ENCODE measurements at places on chromosomes 11 and 22.

- no peak for DNase-seq
These were observed 364.3 kb downstream of the SHANK2 start for GRCh38 chr11:70888061-70888460.

- DNase-seq, result no peak
These were observed 81.7 kb downstream of the PRCP start for GRCh38 chr11:82818409-82819043.

DNA sequence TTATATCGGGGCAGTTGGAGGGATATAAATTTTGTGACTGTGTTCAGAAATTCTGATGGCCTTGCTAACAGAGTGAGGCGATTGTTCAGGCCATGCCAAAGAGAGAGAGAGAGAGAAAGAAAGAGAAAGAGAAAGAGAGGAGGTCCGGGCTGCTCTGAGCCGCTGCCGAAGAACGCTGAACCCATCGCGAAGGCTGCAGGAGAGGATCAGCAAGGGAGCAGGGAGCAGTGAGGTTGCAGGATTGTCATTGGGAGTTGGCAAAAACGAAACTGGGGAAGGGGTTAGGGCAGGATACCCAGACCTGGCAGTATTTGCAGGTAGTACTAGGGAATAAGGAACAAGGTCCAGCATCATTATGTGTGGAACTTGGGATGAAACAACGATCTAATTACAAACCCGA is 537.1 kb downstream of the INSC start:
- no peak for DNase-seq

DNA sequence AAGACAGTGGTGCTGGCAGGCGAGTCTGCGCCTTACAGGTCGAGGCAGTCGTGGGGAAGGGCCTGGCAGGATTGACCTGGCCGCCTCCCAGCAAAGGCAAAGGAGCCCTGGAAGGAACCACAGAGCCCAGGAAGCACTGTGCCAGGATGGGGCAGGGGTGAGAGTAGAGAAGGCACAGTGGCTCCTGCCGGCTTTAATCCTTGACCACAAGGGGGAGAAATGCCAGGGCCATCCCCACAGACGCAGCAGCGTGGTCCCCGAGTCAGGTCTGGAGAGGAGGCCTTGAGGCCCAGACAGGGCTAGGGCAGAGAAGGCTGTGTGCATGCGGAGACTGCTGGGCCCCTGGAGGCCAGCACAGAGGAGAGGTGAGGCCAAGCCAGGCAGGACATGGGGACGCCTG is 9.9 kb upstream of the NDUFS8 start:
- no peak for DNase-seq

DNA sequence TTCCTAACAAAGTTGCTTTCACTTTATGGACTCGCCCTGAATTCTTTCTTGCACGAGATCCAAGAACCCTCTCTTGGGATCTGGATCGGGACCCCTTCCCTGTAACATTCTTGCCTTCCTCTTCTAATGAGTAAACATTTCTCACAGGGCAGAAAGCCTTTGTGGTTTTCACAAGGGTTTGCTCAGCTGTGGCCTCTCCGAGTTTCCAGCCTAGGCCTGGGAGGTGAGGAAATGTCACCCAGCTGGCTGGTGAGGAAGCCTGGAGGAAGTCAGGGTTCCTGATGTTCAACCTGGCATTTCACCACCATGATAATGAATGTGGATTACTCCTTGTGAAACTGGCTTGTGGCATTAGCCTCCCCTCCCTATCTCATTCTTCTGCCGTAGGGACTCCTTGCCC is 224.9 kb downstream of the DSCAML1 start:
- no peak for DNase-seq
